EL (cell line): ENCODE measurements at places on chromosomes 12 and 14.
A peak's percentile ranks its signal among the peaks of the same experiment; 100 is the strongest.

DNA sequence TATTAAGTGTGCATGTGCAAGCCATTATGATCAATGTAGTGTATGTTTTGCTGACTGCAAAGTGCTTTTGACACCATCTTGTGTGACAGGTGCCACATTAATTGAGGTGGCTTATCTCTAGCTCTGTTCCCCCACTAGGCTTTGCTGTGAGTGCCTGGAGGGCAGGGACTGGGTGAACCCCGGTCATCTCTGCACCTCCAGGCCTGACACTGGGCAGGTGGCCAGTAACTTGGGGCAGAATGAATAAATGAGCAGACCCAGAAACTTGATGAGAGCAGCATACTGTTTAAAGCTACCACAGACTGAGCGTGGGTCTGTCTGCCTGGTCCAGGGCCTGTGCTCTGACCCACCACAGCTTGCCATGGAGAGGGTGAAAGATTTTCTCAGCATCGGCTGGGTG, 151.6 kb downstream of the CALM1 start:
- no peak for DNase-seq

DNA sequence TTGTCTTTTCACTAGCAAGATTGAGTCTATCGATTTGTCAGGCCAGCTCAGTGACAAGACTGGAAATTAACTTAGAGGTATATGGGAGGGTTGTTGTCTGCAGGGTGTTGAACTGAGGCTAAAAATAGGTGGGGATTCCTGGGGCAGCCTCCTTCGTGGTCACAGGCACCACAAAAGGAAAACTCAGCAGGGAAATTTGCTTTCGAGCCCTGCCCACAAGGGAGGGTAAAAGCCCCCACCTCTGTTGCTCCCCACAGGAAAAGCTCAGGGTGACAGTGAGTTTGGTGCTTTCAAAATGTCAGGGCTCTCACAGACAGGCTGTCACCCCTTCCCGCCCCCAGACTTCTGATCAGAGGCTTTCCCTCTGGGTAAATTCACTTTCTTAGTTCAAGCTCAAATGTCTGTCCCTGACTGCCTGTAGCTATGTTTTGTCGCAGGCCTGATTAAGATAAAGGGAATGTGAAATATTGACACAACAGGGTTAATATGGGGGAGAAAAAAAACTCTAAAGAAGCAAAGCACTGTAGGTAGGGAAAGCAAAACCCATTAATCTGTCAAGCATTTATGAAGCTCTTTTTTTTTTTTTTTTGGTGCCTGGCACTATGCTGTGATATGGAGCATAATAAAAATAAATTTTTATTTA, 11.7 kb upstream of the NFKBIA start:
- peak; percentile 51 for DNase-seq

DNA sequence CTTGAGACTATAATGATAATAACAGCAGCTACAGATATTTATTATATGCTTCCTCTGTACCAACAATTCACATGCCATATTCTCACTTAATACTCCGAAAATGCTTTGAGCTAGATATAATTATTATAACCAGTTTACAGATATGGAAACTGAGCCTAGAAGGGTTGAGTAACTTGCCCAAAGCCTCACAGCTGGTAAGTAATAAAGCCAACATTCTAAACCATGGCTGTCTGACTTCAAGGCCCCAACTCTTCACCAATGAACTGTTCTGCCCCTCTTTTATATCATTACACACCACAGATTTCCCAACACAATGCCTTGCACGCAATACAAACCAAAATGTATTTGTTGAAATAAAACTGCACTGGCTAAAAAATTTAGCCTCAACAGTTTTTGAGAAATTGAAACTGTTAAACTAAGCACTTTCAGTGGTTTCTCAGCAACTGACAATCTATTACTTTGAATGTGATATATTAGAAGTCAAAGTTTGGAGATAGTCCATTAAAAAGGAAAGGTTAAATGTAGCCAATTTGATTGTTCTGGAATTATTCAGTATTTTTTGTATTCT, 222.5 kb upstream of the ARHGAP5 start:
- no peak for DNase-seq

DNA sequence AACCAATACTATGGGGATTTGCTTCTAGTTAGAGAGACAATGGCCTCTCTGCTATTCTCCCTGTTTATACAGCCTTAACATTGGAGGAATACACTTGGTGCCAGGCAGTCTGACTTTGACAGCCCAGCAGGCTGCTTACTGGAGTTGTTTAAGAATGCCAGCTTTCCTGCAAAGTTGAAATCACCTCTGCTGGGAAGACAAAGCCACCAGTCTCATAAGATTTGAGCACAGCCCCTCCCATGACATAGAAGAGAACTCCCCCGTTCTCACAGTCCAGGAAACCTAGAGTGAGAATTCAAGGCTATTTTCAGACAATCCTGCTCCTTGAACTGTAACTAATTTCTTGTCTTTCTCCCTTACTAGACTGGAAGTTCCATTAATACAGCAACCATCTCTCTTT, 21.1 kb upstream of the CATSPERB start:
- no peak for DNase-seq

- DNase-seq: no peak
Observed at GRCh38 chr14:65392296-65392695, 20.2 kb upstream of the FUT8 start.

GRCh38 chr12:82609234-82609914, 77.3 kb upstream of the TMTC2 start:
- DNase-seq: no peak

GRCh38 chr12:58502226-58502625, 418.1 kb downstream of the LRIG3 start:
- peak; percentile 25 for DNase-seq

DNA sequence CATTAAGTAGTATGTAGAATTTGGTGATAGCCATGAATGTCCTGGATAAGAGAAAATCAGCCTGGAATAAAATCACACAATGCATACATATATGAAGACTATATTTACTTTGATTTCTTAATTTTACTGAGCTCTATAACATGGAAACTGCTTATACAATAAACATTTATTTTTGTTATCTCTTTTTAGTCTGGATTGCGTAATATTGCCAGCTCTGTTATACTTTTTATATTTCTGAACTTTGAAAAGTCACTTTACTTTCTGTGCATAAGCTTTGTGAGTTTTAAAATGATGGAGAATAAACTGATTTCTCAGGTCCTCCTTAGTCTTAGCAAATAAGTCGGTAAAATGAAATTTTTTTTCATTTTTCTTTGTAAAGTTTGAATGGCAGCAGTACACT, 19.2 kb upstream of the ABCD2 start:
- no peak for DNase-seq

- no peak for DNase-seq
Observed at GRCh38 chr12:27488479-27488878, 35.5 kb upstream of the PPFIBP1 start.

GRCh38 chr12:1491983-1492697, 102.2 kb downstream of the FBXL14 start:
- DNase-seq: no peak

- DNase-seq: no peak
Observed at GRCh38 chr14:56794088-56794556, 16.2 kb downstream of the OTX2 start.

GRCh38 chr12:52250048-52250990, 17.3 kb downstream of the KRT7 start:
- no peak for DNase-seq

DNA sequence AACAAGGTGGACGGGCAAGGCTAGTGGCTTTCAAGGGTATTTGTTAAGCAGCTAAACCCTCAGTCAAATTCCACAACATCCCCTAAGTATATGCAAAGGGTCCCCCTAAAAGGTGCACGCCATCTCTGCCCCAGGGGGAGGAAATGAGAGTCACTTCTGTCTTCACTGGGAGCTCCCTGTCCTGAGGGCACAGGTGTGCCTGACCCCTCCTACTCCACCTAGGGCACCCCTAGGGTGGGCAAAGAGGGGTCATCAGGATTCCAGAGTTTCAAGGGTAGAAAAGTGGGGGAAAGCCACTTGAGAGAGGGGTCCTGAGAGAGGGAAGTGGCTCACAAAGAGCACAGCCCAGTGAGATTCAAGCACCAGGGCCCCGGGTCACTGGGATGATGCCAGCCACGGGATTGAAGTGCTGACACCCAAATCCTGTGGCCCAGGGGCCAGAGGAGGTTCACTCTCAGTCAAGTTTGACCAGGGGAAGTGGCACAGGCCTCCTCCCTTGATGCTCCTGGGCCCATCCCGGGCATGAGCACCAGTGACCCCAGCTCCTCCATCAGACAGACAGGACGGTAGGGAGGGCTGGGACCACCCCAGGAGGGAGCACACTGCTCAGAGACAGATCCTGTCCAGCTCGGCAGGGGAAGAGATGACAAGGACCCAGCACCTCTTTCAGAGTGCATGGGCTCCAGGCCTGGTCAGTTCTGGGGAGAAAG, 82.3 kb upstream of the BCL11B start:
- no peak for DNase-seq

GRCh38 chr12:26845984-26846383, 13.0 kb upstream of the ITPR2 start:
- no peak for DNase-seq

DNA sequence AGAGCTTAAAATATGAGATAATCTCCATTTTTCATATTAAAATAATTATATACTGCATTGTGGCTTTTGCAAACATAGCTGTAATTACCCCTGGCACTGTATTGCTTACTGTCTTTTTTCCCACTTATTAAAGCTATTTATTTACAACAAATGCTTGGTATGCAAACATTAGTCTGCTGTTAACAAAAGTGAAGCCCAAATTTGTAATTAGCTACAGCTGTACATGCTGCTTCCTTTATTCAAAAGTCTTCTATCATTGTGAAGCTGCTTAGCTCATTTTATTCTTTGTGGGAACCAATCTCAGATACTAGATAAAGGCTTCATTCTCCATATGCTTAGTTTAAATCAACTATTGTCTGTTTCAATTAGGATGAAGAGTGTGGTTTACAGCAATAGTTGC, 425.8 kb upstream of the FOXG1 start:
- no peak for DNase-seq
